ENCODE measurements at places on chromosomes 11 and 22.

GRCh38 chr22:33325232-33326004 lies 267.2 kb upstream of the SYN3 start:
- no peak for DNase-seq

DNA sequence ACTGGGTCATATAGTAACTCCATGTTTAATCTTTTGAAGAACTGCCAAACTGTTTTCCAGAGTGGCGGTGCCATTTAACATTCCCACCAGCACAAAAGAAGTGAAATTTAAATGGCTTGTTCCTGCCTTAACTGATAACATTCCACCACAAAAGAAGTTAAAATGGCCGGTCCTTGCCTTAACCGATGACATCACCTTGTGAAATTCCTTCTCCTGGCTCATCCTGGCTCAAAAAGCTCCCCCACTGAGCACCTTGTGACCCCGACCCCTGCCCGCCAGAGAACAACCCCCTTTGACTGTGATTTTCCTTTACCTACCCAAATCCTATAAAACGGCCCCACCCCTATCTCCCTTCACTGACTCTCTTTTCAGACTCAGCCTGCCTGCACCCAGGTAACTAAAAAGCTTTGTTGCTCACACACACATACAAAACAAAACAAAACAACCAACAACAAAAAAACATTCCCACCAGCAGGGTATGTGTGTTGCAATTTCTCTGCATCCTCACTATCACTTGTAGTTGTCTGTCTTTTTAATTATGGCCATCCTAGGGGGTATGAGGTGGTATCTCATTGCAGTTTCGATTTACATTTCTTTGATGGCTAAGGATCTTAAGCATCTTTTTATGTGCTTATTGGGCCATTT lies 109.0 kb downstream of the FAR1 start:
- no peak for DNase-seq

- DNase-seq: no peak
These were observed 4.0 kb downstream of the PHOX2A start for GRCh38 chr11:72239849-72240460.

DNA sequence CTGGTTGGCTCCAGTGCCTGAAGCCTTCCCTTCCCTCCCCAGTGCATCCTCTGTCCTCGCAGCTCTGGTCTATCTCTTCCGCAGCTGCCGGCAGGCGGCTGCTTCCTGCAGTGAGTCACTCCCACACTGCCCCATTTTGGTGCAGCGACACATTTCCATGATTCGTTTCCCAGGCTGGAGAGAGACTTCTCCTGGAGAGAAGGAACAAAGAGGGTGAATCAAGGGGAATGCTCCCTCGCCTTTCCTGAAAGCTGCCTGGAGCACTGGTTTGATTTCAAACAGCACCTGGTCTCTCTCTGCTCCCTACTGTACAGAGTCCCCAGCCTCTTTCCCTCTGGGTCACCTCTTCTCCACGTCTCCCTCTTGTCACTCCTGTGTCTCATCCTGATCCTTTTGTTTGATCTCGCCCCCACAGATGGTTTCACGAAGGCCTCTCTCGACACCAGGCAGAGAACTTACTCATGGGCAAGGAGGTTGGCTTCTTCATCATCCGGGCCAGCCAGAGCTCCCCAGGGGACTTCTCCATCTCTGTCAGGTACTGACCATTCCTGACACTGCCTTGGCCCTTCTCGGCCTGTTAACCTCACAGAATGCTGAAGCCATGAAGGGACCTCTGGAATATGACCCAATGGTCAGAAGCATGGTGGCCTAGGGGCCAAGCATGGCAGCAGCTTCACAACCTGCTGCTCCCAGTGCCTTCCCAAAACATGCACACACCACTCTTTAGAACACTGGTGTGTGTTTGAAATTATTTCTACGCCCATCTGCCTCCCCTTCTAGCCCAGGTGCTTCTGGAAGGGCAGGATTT lies at the start of gene TMA7B:
TMA7B (plus strand) TSS at position 758 of the 808 bp plus-strand sequence. CDS start 3,978 bp downstream, outside the sequence.
- DNase-seq: no peak

DNA sequence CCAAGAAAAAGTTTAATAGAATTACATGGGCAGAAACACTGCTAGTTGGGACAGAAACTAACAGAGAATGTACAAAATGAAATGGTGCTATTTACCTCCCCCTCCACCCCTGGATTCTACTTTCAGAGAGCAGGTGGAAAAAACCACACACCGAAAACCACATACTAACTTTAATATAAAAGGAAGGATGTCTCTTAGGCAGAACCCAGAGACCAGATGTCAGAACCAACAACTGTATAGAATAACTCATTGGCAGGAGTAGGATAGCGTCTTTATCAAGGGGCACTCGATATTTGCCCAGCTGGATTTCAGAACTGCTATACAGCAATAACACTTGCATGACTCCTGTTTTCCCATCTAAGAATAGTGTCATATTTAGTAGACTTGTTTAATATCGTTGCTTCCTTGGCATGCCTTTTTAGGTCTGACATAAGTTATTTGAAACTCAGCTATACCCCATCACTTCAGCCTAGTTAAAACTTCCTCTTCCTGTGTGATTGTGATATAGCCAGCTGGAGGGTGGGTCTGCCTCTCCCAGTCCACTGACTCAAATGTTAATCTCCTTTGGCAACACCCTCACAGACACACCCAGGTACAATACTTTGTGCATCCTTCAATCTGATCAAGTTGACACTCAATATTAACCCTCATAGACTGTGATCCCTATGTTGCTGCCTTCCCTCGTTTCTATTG lies 1.2 kb downstream of the SLC22A25 start:
- no peak for DNase-seq

- DNase-seq: no peak
These were observed 350.7 kb upstream of the C11orf87 start for GRCh38 chr11:109071262-109071661.

GRCh38 chr22:36337365-36338130 lies 50.2 kb downstream of the MYH9 start:
- DNase-seq: no peak

Measured in right atrium auricular region (tissue), 2 donors.